ENCODE measurements at places on chromosomes 6 and 20.

DNA sequence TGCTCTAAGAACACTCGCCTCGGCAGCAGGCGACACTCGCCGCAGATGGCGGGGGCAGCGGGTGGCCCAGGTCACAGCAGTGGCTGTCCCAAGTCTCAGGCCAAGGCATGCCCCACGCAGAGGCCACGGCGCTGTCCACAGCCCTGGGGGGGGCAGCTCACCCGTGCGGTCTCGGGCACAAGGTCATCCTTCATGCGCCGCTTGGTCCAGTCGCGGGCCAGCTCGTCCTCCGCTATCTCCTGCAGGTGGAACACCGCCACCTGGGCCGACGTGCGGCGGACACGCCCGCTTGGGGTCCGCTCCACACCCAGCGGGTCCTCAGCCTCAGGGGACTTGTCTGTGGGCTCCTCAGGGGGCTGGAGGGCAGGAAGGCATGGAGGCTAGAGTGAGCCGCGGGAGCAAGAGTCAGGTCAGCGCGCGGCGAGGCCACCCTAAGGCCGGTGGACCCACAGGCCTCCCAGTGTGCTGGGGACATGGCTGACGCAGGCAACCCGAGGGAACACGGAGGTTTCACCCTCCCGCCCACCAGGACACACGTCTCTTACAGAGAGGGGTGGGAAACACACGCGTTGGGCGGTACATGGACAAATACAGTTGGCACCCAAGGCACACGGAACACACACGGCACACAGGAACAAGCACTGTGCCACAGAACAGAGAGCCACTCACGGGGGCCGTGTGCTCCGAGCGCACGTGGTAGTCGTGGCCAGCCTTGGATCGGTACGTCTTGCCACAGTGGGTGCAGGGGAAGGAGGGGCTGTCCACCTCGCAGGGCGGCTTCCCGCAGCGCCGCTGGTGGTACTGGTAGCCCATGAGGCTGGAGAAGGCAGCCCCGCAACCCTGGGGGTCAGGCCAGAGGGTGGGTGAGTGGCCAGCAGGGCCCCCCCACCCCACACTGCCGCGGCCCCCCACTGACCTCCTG lies 6.5 kb upstream of the UCKL1 start:
- no peak for DNase-seq

GRCh38 chr20:63415647-63416391 lies 54.7 kb upstream of the CHRNA4 start:
- DNase-seq = no peak

DNA sequence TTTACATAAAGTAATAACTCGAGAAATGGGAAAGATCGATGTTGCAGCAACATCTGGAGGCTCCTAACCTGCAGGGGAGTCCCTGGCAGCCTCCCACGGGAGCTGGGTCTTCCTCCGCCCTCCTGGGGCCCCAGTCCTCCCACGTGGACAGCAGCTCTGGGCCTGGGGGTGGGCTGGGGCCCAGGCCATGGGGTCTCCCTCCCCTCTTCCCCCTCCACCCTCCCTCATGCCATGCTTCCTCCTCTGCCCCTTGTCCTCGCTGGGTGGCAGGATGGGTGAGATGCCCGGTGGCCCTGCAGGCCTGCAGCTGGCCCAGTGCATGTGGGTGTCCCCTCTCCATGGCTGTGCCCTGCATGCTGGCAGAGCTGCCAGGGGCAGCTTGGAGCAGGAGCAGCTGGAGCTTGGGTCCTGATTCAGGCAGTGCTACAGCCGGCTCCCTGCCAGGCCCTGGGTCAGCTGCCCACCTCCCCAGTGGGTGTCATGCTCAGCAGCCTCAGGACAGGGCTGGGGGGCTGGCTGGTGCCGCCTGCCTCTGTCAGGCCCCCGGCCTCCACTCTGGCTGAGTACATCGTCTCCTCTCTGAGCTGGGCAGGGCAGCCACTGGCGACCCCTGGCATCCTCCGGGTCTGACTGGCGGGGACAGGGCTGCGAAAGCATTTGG lies 48.9 kb upstream of the BHLHE23 start:
- no peak for DNase-seq

DNA sequence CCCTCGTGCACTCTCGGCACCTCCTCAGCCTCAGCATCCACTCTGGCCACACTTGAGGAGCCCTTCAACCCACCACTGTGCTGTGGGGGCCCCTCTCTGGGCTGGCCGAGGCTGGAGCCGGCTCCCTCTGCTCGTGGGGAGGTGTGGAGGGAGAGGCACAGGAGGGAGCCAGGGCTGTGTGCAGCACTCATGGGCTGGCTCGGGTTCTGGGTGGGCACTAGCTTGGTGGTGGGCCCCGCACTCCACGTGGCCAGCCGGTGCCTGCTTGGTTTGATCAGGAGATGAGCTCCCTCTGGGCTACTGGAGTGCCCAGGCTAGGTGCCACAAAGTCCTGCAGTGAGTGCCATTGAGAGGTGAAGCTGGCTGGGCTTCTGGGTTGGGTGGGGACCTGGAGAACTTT lies 949.4 kb upstream of the GJE1 start:
- DNase-seq = no peak
